ENCODE measurements at places on chromosomes 11 and 22.

DNA sequence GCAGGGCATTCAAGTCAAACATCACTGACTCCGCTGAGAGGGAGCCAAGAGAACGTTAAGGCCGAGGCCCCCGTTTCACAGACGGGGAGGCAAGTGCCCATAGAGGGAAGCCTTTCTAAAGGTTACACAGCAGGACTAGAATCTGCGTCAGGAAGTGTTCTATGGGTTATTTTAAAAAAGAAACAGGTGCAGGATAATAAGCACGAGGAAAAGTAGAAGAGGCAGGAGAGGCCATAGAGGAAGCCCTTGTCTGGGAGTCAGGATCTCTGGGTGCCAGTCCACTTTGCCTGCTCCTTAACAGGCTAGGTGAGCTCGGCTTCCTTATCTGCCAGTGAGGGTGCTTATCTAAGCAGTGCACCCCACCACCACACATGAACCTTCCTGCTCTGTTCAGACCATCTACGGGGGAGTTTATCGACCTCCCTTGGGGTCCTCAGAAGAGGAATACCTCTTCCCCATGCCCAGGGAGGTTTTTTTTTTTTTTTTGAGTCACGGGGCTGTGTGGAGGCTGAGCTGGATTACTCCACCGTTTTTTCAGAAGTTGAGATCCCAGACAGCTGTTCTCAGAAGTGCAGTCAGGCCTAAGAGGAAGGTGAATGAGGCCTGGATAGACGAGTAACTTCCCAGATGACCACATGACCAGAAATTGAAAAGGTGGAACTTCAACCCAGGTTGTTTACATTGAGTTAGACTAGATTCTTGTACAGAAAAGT is 1.2 kb upstream of the FCHSD2 start:
- DNase-seq, result no peak

- no peak for DNase-seq
Observed at GRCh38 chr11:75421035-75421602, 11.9 kb downstream of the KLHL35 start.

- DNase-seq, result no peak
Observed at GRCh38 chr11:131378931-131379330, 8.5 kb downstream of the NTM start.

- DNase-seq, result no peak
Observed at GRCh38 chr11:18379201-18379600, 15.2 kb upstream of the LDHA start.

DNA sequence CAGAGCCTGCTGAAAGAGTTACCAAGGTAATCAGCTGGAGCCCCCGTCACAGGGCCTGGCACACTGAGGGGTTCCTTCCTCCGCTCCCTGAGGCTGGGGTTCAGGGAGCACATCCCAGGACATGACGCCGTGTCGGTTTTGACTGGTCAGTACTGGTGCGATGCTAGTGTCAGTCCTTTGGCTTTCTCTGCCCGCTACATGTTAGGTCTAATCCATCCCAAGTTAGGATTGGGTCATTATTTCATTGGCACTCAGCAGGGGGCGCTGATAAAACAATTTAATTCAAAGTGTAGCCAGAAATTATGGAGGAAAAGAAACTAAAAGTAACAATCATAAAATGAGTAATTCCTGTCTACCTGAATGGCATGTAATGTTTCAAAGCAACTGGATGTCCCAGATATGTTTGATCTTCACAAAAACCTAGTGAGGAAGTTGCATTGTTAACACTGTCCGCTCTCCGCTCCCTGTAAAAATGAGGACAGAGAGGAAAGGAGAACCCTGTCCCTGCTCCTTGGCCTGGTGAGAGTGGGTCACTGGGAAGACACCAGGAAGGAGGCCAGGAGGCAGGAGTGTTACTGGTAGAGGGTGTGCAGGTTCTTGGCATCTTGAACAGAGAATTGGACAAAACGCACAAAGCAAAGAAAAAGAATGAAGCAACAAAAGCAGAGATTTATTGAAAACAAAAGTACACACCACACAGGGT is 27.1 kb downstream of the TSKU start:
- no peak for DNase-seq
